ENCODE measurements at places on chromosomes 6 and 20.

DNA sequence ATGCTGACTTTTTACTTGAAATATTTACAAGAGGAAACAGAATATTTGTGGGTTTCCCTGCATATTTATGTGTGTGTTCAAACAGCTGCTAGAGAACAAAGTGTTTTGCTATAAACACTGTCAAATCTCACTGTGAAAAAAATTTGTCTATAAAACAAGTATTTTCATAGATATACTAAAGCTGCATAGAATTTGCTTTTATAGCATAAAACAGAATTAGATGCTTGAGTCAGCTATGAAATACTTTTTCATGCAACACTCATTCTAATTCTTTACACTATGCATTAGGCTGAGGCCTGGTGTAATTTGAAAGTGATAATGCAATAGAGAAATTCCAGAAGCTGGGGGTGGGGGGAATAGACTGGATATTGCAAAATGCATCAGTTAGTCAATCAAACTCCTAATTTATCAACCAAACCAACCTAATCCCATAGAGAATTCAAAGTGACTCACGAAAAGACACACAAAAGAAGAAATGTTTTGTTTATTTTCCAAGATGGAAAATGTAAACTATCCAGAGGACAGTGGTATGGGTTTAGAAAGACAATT, 148.2 kb downstream of the LAMA2 start:
- DNase-seq = no peak

DNA sequence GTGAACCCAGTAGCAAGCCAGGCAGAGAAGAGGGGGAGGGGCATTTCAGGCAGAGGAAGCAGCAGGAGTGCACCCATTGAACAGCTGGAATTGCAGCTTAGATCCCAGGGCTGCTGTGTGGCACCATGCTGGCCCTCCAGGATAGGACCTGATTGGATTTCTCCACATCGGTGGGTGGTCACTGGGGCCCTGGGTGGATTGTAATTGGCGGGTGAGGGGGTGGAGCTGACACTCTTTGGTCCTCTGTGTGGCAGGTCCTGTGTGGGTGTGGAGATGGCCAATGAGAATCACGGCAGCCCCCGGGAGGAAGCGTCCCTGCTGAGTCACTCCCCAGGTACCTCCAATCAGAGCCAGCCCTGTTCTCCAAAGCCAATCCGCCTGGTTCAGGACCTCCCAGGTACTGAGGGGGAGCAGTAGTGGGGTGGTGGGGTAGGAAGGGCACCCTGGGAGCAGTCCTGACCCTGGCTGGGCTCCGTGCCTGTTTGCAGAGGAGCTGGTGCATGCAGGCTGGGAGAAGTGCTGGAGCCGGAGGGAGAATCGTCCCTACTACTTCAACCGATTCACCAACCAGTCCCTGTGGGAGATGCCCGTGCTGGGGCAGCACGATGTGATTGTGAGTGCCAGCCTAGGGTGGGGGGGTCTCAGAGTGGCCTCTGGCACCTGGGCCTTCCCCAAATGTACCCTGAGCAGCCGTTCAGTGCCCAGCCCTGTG, 4.4 kb downstream of the PCIF1 start:
- no peak for DNase-seq

DNA sequence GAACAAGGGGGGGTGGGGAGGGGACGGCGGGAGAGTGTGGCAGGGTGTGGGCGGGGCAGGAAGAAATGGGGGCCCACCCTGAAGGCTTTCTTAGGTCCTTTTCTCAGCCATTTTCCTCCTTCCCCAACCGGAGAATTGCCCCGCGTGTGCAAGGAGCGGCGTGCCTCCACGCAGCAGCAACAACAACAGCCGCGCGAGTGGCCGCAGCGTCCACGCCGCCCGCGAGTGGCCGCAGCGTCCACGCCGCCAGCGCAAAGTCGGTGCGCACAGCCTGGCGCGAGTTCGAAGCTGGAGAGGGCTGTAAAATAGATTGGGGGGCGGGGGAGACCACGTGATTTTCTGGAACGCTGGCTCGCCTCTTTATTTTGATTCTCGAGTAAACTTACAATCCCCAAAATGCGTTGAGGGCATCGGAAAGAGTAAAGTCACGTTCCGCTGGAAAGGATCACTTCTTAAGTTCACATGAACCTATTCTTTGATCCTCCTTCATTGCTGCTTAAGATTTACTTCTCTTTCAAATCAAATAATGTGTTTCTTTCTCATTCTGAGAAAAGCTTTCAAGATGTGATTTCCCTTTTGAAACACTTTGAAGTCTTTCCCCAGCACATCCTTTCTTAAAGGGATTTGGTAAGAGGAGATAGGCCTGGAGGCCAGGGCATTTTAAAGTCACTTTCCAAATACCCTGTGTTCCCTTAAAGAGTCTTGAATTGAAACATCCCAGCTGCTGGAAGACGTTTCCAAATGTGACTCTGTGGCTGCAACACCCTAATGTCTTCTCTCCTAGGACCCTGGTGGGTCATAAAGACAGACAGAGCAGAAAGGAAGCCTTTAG, 66.7 kb upstream of the ZNF217 start:
- no peak for DNase-seq

- DNase-seq = no peak
Observed at GRCh38 chr6:7932625-7933024, 22.0 kb upstream of the TXNDC5 start.

GRCh38 chr6:86128130-86128814, 485.6 kb upstream of the SYNCRIP start:
- peak; percentile 21 for DNase-seq

DNA sequence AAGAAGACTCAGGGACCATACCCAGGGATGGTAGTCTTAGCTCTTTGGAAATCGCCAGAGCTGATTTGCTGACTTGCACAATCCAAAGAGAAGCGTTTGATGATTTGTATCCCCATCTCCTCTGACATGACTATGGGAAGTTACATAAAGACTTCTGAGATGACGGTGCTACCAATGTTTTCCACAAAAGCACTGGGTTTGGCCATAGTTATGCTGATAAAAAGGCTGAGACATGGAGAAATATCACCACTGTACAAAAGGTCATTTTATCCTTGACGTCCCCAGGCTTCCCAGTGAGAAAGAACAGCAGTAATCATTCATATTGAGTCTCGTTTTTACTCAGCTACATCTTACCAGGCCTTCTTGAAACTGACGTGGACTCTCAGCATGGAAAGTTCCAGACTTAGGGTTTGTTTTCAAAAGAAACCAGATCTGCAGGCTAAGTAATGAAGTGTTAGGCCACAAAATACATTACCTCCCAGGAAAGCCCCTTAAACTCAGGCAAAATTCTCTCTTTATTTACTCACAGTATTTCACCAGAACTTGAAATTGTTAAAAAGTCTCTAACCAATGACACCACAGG, 370.3 kb upstream of the JARID2 start:
- DNase-seq = no peak

Data from NCI-H524 treated with DMSO at 0.1 percent for 48 hours (cell line).